ENCODE measurements at places on chromosomes 12 and 14.
A peak's percentile ranks its signal among the peaks of the same experiment; 100 is the strongest.

DNA sequence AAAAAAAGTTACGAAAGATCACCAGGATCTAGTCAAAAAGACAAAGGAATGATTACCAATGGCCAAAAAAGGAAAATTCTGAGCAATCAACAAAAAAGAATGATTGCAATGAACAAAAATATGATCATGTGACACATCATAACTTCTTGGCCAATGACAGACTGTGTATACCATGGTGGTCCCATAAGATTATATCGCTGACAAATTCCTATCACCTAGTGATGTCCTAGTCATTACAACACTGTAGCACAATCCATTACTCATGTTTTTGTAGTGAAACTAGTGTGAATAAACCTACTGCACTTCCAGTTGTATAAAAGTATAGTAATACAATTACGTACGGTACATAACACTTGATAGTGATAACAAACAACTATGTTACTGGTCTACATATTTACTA, 12.3 kb downstream of the SEL1L start:
- DNase-seq, result no peak
- no peaks in the 10 kb centered on the region for H3K36me3 ChIP-seq
- no peaks in the 10 kb centered on the region for H3K27me3 ChIP-seq

DNA sequence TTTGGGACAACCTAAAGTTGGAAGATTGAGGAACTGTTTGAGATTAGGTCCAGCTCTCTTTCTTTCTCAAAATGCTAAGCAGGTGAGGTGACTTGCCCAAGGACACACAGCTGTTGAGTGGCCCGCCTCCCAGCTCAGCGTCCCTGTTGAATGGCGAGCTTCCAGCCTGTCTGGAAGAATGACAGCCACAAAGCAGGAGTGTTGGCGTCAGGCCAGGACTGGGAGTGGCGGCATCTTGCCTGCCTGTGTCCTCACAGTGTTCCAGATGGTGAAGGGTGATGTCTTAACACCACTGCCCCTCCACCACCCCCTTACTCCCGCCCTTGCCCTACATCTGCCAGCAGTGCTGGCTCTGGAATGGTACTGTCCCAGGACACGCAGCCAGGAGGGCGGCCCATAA, 4.4 kb upstream of the CEBPE start:
- H3K27ac ChIP-seq, result peak overlapping the region; percentile 28
- peaks cover 8% of the 10 kb centered on the region for H3K4me1 ChIP-seq
- no peak overlapping the region for H3K4me3 ChIP-seq
- no peaks in the 10 kb centered on the region for H3K36me3 ChIP-seq
- peak; percentile 56 for DNase-seq
- H3K27me3 ChIP-seq, result no peaks in the 10 kb centered on the region

DNA sequence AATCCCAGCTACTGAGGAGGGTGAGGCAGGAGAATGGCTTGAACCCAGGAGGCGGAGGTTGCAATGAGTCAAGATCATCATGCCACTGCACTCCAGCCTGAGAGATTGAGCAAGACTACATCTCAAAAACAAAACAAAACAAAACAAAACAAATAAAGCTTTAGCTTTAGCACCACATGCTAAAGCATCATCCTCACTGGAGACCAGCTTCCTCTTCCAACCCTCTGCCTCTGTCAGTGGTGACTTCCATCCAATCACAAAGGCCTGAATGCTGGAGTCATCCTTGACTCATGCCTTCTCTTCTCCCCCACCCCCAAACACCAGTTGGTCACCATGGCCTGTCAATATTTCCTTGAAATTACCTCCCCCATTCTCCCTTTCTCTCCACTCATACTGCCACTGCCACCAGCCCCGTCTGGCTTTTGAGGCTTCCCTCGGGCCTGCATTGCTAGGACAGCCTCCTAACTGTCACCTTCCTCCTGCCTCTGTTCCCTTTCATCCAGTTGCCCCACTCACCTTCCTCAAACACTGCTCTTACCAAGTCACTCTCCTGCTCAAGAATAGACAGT, 1.4 kb downstream of the ZNF385A start:
- H3K27me3 ChIP-seq, result no peaks in the 10 kb centered on the region
- H3K4me3 ChIP-seq, result no peak overlapping the region
- H3K4me1 ChIP-seq, result peaks cover 3% of the 10 kb centered on the region
- H3K36me3 ChIP-seq, result no peaks in the 10 kb centered on the region
- H3K27ac ChIP-seq, result no peak overlapping the region

DNA sequence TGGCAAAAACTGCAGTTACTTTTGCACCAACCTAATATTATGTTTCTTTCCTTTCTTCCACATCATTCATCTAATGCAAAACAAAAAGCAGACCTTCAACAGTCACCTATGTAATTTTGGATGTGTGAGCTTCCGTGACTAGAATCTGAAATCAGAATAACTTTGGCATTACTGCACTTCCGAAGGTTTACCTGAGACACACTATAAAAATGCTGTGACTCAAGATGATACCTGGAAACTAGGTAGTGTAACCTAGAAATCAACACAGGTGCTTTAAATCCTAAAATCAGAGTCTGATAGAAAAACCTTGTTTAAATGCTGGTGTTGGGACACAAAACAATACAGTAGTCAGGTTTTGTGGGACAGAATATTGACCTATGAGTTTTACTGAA, 2.2 kb downstream of the BTBD7 start:
- no peak overlapping the region for H3K27ac ChIP-seq
- H3K27me3 ChIP-seq, result no peaks in the 10 kb centered on the region
- H3K4me3 ChIP-seq, result no peak overlapping the region
- no peaks in the 10 kb centered on the region for H3K36me3 ChIP-seq
- peaks cover 10% of the 10 kb centered on the region for H3K4me1 ChIP-seq
- DNase-seq, result no peak

DNA sequence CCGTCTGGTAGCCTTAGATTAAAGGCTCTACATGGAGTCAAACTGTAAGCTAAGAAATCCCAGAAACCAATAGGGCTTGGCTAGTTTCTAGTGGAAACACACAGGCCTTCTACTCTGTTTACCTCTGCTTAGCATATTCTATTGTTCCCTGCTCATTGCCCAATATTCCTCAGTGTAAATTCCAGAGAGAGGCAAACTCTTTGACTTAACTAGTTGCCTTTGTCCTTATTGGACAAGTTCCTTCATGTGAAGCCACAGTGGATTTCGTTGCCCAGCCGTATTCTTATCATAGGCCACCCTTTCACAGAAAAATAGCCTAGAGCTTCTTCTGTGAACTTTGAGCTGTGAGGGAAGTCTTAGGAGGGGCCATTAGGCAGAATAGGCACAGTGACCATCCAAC, 186.1 kb downstream of the PLCZ1 start:
- H3K36me3 ChIP-seq, result no peaks in the 10 kb centered on the region
- no peak overlapping the region for H3K4me3 ChIP-seq
- no peaks in the 10 kb centered on the region for H3K4me1 ChIP-seq
- DNase-seq, result no peak
- H3K27me3 ChIP-seq, result no peaks in the 10 kb centered on the region

DNA sequence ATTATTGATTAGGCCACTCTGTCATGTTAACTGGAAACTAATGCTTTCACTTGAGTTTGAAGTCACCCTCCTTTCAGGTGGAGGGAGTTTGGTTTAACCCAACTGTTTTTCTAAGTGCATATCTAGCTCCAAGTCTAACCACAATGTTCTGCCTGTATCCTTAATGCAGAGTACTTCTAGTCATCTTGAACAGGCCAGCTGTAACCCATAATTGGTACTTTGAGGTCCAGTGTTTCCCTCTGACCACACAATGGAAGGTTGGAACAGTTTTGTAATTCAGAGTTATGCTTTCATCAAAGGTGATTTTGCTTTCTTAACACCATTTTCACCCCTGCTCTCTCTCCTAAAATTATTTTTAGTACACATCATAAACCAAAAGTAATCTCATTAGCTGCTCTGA, 237.2 kb upstream of the DCN start:
- no peaks in the 10 kb centered on the region for H3K36me3 ChIP-seq
- DNase-seq, result no peak
- no peaks in the 10 kb centered on the region for H3K4me1 ChIP-seq
- no peak overlapping the region for H3K4me3 ChIP-seq
- H3K27ac ChIP-seq, result no peak overlapping the region

DNA sequence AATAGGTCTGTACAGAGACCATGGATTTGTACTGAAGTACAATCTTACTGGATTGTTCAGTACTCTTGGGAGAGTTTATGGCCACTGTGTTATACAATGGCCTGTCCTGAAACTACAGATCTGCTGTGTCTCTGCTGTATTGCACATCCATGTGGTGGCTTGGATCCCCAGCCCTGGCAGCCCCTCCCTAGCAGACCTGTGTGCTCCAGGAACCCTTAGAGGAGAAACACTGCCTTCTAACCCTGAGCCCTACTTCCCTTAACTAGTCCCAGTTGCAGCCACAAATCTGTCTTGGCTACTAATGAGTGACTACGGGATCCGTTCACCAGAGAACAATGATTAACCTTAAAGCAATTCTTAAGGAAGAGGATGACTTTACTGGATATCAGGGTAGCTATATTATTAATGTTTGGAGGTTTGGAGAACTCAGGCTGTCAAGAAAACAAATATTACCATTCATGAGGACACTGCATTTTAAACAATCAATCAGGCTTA, 27.7 kb downstream of the RNF34 start:
- no peaks in the 10 kb centered on the region for H3K4me1 ChIP-seq
- H3K4me3 ChIP-seq, result no peak overlapping the region
- H3K27ac ChIP-seq, result no peak overlapping the region
- H3K36me3 ChIP-seq, result no peaks in the 10 kb centered on the region
- H3K27me3 ChIP-seq, result no peaks in the 10 kb centered on the region

- H3K27me3 ChIP-seq, result no peaks in the 10 kb centered on the region
- no peak overlapping the region for H3K27ac ChIP-seq
- no peaks in the 10 kb centered on the region for H3K36me3 ChIP-seq
- DNase-seq, result no peak
Measured at GRCh38 chr14:77369285-77369684, 7.6 kb downstream of the TMED8 start.

- H3K4me3 ChIP-seq, result no peak overlapping the region
- no peaks in the 10 kb centered on the region for H3K4me1 ChIP-seq
Measured at GRCh38 chr12:28082096-28082495, 108.2 kb upstream of the CCDC91 start.

- no peaks in the 10 kb centered on the region for H3K27me3 ChIP-seq
- H3K4me1 ChIP-seq, result no peaks in the 10 kb centered on the region
- no peaks in the 10 kb centered on the region for H3K36me3 ChIP-seq
Measured at GRCh38 chr12:16553457-16553856, 52.5 kb downstream of the LMO3 start.

DNA sequence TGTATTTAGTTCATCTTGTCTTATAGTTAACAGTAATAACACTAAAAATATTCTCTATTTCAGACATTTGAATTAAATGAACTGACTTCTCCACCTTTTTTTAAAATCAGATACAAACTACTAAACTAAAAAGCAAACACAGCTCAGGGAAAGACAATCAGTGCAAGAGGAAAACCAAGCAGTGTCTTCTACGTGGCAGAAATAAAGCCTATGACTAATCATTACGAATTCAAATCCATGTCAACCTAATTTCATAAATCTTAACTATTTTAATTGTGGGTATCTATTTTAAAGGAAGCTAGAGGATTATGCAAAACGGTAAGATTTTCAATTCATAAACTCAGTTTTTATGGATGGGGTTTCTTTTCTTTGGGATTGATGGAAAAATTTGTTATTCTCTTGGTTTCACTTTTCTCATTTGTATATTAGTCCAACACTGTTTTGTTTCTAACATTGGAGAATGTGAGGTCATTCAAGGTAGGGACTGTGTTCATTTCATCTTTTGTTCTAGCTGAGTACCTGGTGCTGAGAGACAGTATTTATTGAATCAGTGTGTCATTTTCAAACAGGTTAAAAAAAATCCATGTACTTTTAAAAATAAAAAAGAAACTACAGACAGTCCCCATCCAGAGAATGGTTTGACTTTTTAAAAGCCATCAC, 12.8 kb upstream of the PALS1 start:
- no peaks in the 10 kb centered on the region for H3K4me1 ChIP-seq
- no peak overlapping the region for H3K27ac ChIP-seq
- no peak overlapping the region for H3K4me3 ChIP-seq
- H3K36me3 ChIP-seq, result no peaks in the 10 kb centered on the region

DNA sequence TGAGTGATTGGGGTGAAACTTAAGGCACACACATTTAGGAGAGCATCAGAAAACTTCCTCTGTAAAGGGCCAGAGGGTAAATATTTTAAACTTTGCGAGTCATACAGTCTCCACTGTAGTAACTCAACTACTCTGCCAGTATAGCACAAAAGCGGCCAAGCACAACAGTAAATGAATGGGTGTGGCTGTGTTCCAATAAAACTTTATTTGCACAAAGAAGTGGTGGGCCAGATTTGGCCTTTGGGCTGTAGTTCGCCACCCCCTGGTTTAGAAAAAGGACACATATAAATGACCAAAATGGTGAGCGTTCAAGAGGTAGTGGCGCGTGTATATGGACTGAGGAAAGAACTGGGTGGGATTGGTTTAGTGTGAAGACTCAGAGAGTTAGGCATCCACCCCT, 109.9 kb downstream of the CALM1 start:
- H3K27me3 ChIP-seq, result no peaks in the 10 kb centered on the region
- no peak overlapping the region for H3K27ac ChIP-seq
- H3K4me3 ChIP-seq, result no peak overlapping the region

- H3K4me1 ChIP-seq, result no peaks in the 10 kb centered on the region
- no peaks in the 10 kb centered on the region for H3K27me3 ChIP-seq
- no peaks in the 10 kb centered on the region for H3K36me3 ChIP-seq
- DNase-seq, result no peak
- no peak overlapping the region for H3K4me3 ChIP-seq
Measured at GRCh38 chr12:79725987-79726386, 35.2 kb upstream of the PAWR start.

DNA sequence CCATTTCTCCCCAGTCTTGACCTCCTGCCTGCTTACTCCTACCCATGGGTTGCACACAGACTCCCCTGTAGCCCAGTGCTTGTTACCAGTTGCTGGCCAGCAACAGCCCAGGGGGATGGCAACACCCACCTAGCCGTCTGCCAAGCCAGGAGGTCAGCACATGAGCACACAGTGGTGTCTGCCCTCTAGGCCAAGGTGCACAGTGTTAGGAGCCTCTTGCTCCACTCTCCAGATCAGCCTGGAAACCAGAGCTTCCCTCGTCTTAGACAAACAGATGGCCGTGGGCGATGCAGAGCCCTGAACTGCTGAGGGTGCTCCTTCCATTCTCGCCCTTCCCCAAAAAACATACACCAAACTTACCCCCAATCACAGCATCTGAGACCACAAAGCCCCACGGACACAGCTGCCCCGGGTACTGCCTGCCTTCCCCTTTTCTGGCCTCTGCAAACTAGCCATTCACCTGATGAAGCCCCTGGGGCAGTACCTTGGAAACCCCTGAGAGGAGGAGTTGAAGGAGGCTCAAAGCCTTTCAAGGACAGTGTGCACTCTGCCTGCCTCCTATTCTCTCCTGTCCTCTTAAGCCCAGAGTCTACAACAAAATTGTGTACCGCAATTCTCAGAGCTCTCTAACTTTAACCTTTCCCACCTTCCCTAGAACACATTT, 1.0 kb upstream of the GPD1 start:
- no peaks in the 10 kb centered on the region for H3K27me3 ChIP-seq
- H3K36me3 ChIP-seq, result no peaks in the 10 kb centered on the region
- no peaks in the 10 kb centered on the region for H3K4me1 ChIP-seq
- DNase-seq, result no peak

- no peaks in the 10 kb centered on the region for H3K36me3 ChIP-seq
- H3K27ac ChIP-seq, result no peak overlapping the region
- H3K4me3 ChIP-seq, result no peak overlapping the region
Measured at GRCh38 chr12:9243999-9244649, 35.9 kb upstream of the PZP start.
